ENCODE measurements at places on chromosomes 3 and 15.

- DNase-seq = no peak
Observed at GRCh38 chr15:47485419-47485818, 231.9 kb upstream of the SEMA6D start.

- DNase-seq = no peak
Observed at GRCh38 chr3:108182339-108182738, 39.9 kb downstream of the IFT57 start.

GRCh38 chr15:44102675-44103254 is 92.3 kb downstream of the FRMD5 start:
- peak; percentile 94 for DNase-seq

DNA sequence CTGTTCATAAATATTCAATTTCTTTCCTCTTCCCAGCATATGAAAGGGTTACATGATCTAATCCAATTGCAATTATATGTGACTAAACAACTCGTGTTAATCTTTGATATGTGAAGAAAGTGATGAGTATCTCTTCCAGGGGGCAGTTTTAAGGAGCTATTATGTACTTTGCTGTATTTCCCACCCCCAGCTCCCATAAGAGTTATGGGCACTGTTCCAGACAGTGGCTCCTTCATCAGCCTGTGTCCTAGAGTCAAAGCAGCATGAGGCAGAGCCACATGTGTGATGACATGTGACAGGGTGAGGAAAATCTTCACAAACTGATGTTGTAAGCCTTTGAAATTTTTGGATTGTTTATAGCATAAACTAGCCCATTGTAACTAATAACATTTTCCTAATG is 315.4 kb downstream of the DIPK2A start:
- DNase-seq = no peak

GRCh38 chr3:58062472-58062871 is 54.2 kb downstream of the FLNB start:
- DNase-seq = no peak

GRCh38 chr3:8341821-8342247 is 159.8 kb upstream of the LMCD1 start:
- DNase-seq = no peak

GRCh38 chr15:29621616-29622015 is 200.7 kb downstream of the TJP1 start:
- DNase-seq = no peak

GRCh38 chr3:12187448-12188327 is 29.0 kb upstream of the TIMP4 start:
- DNase-seq = peak; percentile 50
